ENCODE measurements at places on chromosomes 2 and 18. TPM values are rescaled to one million over a fixed set of nuclear protein-coding genes. Genes with fewer than 3 reads are reported as not detected.

Gene SNRNP27
- 39.7 TPM for total RNA-seq

GRCh38 chr18:65544701-65545100, 206.1 kb upstream of the CDH7 start:
- H3K36me3 ChIP-seq: no peaks in the 10 kb centered on the region
- DNase-seq: no peak
- H3K4me1 ChIP-seq: no peaks in the 10 kb centered on the region
- H3K4me3 ChIP-seq: no peak overlapping the region

- H3K4me1 ChIP-seq: peaks cover 6% of the 10 kb centered on the region
- H3K4me3 ChIP-seq: no peak overlapping the region
- no peak for DNase-seq
- no peaks in the 10 kb centered on the region for H3K27me3 ChIP-seq
- H3K27ac ChIP-seq: no peak overlapping the region
- H3K36me3 ChIP-seq: no peaks in the 10 kb centered on the region
Observed at GRCh38 chr2:207512356-207512755, 17.4 kb upstream of the CREB1 start.

DNA sequence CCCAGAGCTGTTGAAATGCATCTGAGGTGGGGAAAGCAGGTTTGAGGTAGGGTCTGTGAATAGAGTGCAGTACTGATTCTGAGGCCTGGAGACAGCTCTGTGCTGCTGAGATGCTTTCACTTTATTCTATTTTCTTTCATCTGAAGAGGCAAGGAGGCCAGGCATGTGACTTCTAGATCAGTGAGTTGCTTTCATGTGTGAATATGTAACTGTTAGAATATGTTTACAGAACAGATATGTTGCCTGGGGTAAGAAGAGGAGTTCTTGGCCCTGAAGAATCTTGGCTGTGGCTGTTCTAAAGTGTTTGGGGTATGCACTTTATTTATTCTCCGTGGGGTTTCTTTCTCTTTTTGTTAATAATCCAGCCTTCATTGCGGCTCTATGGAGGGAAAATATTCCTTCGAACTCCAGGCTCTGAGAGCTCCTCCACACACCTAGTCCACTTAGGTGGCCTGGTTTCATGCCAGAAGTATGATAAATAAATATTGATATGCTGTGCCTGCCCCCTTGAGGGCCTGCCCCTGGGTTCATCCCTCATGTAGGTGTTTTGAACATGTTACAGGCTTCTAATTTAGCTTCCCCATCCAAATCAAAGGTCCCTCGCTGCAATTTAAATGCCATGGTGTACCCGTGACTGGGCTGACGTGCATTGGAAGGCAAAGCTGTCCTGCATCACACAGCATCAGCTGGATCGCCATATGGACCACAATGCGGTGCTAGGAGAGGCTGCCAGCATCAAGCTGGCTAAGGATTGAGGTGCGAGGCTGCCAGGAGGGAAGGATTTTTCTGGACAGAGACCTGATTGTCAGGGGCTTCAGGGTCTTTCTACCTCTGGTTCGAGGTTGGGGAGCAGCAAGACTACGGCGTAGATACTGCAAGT, 102.9 kb downstream of the PRKCE start:
- H3K36me3 ChIP-seq: no peaks in the 10 kb centered on the region
- H3K27me3 ChIP-seq: no peaks in the 10 kb centered on the region
- no peak overlapping the region for H3K4me3 ChIP-seq
